ENCODE measurements at places on chromosomes 1 and 21. TPM values are rescaled to one million over a fixed set of nuclear protein-coding genes. Genes with fewer than 3 reads are reported as not detected.

GRCh38 chr1:15399710-15400109 is 10.0 kb upstream of the EFHD2 start:
- DNase-seq: no peak

- DNase-seq: no peak
Measured at GRCh38 chr1:81129366-81129765, 671.4 kb upstream of the ADGRL2 start.

NPHS2 gene
- total RNA-seq: not detected

NPR1 gene
- 10.7 TPM for total RNA-seq

All from H7 (cell line).